ENCODE measurements at places on chromosomes 1 and 21.

DNA sequence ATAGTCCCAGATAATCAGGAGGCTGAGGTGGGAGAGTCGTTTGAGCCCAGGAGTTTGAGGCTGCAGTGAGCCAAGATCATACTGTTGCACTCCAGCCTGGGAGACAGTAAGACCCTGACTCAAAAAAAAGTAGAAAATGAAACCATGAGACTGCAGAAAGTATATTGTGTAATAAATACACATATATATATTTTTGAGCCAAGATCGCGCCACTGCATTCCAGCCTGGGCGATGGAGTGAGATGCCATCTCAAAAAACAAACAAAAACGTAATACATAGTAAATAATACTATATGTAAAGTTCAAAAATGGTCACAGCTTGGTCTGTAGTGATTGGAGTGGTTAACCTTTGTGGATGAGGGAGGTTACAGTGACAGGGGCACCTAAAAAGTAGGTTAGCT, 9.7 kb downstream of the BRDT start:
- DNase-seq = no peak

DNA sequence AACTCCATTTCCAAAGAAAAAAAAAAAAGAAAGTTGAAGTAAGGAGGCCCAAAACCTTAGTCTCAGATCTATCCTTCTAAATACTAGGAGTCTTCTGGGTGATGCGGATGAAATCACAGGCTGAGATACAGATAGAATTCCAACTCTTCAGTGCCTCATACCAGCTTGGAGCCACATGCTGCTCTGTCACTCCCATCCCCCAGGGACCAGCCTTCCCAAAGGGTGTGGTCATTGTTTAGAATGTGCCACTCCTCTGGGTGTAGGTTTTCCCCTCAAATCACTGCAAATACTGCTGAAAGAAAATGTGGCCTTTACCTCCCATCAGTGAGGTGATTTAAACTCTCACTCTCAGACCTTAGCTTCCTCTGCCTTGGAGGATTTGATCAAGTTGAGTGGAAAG, 112.9 kb downstream of the CDC7 start:
- no peak for DNase-seq

DNA sequence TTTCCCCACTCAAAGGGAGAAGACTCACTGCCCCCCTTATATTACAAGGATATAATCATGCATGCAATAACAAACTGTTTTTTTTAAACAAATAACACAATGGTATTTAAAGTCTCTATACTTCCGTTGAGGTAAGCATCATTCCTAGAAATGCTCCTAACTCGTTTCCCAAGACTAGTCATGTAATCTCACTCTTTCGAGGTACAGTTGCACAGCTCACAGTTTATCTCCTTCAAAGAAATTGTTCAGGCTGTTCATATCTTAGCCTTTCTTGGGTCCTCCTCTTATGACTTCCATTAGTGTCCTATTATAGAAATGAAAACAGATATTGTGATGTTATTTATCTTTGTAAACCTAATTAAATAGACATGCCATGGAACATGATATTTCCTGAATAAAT, 705.0 kb downstream of the KCNT2 start:
- DNase-seq = no peak

DNA sequence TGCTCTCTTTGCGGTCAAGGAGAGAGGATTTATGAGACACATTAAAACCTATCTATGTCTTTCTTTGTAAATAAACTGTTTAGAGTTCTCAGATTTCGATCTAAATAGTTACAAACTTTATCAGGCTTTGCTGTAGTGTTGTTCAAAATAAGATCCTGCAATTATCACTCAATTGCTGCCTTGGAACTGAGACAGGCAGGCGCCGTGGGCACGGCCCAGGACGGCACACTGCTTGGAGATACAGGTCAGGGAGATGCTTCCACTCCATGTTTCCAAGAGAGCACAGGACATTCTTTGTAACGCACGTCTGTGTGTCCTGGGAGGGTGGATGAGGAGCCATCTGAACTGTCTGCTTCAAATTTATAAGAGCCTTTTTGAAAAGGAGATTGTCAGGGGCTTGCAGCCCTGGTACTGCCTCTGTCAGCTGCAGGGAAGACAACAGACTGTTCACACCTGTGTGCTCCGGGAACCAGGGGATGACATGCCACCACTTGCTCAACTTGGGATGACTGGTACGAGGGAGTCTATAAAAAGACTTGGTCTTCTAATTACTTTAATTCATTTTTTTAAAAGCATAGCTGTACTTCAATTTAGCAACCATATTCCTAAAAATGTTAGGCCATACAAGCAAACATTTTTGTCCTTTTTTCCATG, 472.9 kb upstream of the RUNX1 start:
- DNase-seq = no peak

All from activated CD4-positive, alpha-beta T cell treated with anti-CD3 and anti-CD28 coated beads, Interleukin-2, amount 10 ng/mL, durations not matched to agents 7 days and 5 days (primary cell).